ENCODE measurements at places on chromosomes 5 and 9.
A peak's percentile ranks its signal among the peaks of the same experiment; 100 is the strongest.

- no peak for DNase-seq
Measured at GRCh38 chr5:78399116-78399515, 38.7 kb downstream of the SCAMP1 start.

GRCh38 chr5:142192286-142193113, 83.9 kb downstream of the NDFIP1 start:
- DNase-seq = no peak

DNA sequence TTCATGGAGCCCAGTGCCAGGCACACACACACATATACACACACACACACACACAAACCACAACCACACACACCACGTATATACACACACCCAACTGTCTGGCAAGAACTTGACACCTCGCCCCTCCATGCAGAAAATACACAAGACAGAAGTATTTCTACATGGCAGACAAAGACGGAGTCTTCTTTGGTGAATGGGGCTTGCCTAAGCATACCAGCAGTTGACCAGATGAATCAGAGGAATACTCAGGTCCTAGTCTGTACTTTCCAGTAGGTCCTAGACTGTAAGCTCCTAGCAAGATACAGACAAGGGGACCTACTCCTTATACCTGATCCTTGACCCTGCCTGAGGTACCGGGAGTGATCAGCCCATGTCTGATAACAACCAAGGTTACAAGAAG, 60.1 kb downstream of the SIL1 start:
- peak; percentile 50 for DNase-seq

- peak; percentile 71 for DNase-seq
Measured at GRCh38 chr9:92295827-92296258, 2.3 kb upstream of the IARS1 start.

GRCh38 chr9:95017661-95018060, 291.2 kb downstream of the AOPEP start:
- no peak for DNase-seq

GRCh38 chr9:35767458-35767857, 13.4 kb upstream of the MSMP start:
- DNase-seq = no peak

DNA sequence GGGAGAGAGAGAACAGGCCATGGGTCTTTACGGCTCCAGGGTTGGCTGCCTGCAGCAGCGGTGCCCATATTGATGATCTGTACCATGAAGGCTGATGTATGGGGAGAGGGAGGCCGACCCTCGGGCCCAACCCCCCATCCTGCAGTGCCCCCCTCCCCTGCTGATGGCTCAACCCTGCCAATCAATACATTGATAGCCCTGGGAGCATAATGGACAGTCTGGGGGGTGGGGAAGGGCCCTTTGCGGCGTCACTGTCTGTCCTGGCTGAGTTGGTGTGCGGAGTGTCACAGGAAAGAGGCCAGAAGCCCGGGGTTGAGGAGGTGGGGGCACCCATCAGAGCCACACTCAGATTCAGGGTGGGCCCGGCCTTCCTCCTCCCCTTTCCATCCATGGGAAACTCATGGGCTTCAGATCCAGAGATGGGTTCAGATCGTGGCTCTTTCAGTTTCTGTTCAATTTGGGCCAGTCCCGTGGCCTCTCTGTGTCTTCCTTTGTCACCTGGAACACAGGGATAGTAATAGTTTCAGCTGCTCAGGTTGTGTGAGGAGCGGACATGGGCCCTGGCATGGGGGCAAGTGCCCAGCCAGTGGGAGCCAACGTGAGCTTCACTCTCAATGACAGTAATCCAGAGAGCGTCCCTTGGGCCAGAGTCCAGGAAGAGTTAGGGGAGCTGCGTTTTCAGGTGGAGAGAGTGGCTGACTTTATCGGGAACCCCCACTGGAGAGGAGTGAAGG, 9.5 kb downstream of the FGF18 start:
- DNase-seq = no peak

DNA sequence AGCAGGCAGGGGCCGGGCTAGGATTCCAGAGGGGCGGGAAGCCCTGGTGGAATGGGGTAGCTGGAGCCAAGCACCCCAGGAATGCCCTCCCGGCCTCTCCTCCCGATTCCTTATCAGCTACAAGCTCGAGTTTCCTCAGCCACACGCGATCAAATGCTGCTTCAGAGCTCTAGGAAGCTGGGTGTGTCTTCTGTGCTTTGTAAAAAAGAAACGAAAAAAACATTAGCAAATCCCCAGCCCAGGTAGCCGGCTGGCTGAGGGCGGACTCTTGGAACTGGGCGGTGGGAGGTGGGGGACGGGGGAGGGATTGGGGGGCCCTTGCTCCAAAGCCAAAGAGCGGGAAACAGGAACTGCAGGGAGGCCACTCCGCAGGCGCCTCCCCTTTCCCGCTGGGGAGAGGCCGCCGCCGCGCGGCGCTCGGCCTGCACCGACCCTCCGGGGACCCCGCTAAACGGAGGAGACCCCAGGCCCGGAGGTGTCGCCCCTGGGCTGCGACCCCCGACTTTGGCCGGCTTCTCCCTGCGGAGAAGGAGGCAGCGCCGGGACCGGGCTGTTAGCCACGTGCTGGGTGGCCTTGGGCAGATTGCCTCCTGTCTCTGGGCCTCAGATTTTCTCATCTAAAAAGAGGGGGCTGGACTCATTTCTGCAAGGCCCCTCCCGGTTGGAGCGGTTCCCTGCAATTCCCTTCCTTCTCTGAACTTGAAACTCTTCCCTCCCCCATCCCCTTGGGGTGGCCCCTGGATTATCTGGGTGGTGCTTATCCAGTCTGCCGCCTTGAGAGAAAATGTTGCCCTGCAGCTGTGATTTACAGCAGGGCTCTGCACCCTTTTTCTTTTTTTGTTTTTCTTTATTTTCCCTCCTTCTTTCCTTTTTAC, 40.9 kb upstream of the FABP6 start:
- DNase-seq = peak; percentile 75

DNA sequence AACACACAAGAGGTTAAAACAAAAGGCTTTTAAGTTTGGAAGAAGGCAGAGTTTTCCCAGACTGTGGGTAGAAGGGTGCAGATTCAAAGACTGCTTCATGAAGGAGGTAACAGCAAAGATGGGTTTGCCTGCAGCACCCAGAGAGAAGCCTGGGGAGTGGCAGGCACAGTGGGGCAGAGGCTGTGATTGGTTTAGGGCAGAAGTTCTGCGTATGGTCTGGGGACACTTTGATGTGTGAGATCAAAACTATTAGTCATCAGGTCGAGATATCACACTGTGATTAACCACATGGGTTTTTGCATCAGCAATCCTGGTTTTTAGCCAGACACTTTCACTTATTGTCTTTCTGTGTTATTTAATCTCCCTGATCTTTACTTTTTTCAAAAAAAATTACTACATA, 188.8 kb upstream of the GLRA1 start:
- DNase-seq = peak; percentile 4

DNA sequence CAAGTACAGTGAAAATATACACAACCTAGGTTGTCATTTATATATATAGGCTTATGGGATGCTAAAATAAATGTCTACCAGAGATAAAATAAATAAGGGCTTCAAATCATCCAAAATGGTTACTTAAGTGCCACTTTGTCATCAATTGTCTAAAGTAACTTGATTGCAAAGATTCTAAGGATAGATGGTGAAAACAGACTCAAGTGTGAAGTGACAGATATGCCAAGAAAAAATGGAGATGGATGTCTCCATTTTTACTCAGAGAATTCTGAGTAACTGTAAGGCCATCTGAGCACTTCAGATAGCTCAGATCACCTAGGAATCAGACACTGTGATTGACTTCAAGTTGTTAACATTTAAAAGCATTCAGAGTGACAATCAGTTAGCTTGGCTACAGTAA, 824.3 kb downstream of the PRELID2 start:
- DNase-seq = no peak

GRCh38 chr9:77648234-77649108, at the start of gene GNA14:
GNA14 (minus strand) TSS chr9:77648322; CDS start chr9:77647793, 529 bp downstream.
- peak; percentile 86 for DNase-seq

- DNase-seq = no peak
Measured at GRCh38 chr9:378263-378662, 163.6 kb downstream of the DOCK8 start.

- DNase-seq = no peak
Measured at GRCh38 chr9:124934290-124934689, 6.6 kb downstream of the GOLGA1 start.

GRCh38 chr5:176711883-176712282, 64.6 kb downstream of the TSPAN17 start:
- no peak for DNase-seq

All from DMS53 (cell line).